Fibroblast of skin of abdomen (primary cell): ENCODE measurements at places on chromosomes 4 and X.
A peak's percentile ranks its signal among the peaks of the same experiment; 100 is the strongest.

GRCh38 chrX:150499240-150499639 lies 69.2 kb upstream of the MTM1 start:
- peak; percentile 18 for DNase-seq

DNA sequence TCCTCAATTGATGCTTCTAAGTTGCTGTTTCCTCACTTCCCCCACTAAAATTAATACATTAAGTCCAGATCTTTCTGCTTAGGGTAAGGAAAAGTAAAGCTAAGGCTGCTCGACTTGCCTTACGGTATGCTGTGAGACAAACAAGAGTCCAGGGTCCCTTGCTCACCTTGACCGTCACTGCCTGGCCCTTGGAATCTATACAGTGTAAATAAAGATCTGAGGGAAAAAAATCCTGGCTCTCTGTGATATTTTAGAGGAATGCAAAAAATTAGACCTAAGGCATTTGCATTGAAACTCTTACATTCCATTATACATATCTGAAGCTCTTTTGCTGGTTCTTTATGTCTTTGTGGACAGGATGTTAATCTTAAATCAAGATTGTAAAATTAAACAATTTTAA lies 129.6 kb upstream of the HCCS start:
- peak; percentile 14 for DNase-seq

DNA sequence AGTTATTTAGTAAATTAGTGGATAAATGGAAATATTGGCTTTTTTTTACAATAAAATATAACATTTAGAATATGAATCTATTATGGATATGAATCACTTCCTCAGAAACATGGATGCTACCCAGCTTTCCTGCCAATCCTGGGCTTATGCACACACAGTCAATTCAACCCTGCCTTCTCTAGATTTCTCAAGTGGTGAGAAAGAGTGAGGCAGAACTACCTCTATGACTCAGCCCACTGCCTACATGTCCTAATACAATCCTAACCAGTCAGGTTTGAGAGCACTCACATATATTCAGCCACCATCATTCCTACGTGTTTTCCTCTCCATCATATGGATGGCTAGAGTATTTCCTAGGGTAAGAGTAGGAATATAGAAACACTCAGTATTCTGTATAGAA lies 91.1 kb upstream of the ANKRD50 start:
- DNase-seq, result peak; percentile 12

GRCh38 chrX:33336783-33337182 lies 125.4 kb upstream of the DMD start:
- peak; percentile 8 for DNase-seq

DNA sequence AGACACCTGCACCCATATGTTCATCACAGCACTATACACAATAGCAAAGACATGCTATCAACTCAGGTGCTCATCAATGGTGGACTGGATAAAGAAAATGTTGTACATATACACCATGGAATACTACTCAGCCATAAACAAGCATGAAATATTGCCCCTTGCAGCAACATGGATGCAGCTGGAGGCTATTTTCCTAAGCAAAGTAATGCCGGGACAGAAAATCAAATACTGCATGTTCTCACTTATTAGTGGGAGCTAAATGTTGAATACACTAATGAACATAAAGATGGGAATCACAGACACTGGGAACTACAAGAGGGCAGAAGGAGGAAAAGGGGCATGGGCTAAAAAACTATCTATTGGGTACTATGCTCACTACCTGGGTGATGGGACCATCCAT lies 278.5 kb downstream of the GPC3 start:
- DNase-seq, result no peak

GRCh38 chr4:180398564-180398963 lies 1844.6 kb upstream of the TENM3 start:
- peak; percentile 5 for DNase-seq

- DNase-seq, result peak; percentile 72
Measured at GRCh38 chr4:76147454-76148141, 599 bp downstream of the NUP54 start.

GRCh38 chr4:83440899-83441298 lies 14.7 kb downstream of the HELQ start:
- no peak for DNase-seq
